ENCODE measurements at places on chromosomes 3 and 15.
A peak's percentile ranks its signal among the peaks of the same experiment; 100 is the strongest.

- no peak for DNase-seq
- peak overlapping the region; percentile 91 for H3K27ac ChIP-seq
- H3K27me3 ChIP-seq = no peaks in the 10 kb centered on the region
- H3K4me3 ChIP-seq = peak overlapping the region; percentile 94
Measured at GRCh38 chr15:67521783-67522568, 1.0 kb downstream of the C15orf61 start.

- peaks cover 47% of the 10 kb centered on the region for H3K36me3 ChIP-seq
- no peak for DNase-seq
Measured at GRCh38 chr3:36904641-36905040, 40.2 kb downstream of the TRANK1 start.

GRCh38 chr15:91302588-91303439 is 202.8 kb downstream of the SV2B start:
- H3K4me3 ChIP-seq = no peak overlapping the region
- peaks cover 67% of the 10 kb centered on the region for H3K27me3 ChIP-seq
- H3K4me1 ChIP-seq = peaks cover 10% of the 10 kb centered on the region
- H3K36me3 ChIP-seq = no peaks in the 10 kb centered on the region
- DNase-seq = peak; percentile 50

- DNase-seq = no peak
- H3K27ac ChIP-seq = no peak overlapping the region
- no peak overlapping the region for H3K4me3 ChIP-seq
- H3K4me1 ChIP-seq = no peaks in the 10 kb centered on the region
- H3K36me3 ChIP-seq = peaks cover 3% of the 10 kb centered on the region
Measured at GRCh38 chr3:123847209-123847608, 36.9 kb downstream of the MYLK start.

DNA sequence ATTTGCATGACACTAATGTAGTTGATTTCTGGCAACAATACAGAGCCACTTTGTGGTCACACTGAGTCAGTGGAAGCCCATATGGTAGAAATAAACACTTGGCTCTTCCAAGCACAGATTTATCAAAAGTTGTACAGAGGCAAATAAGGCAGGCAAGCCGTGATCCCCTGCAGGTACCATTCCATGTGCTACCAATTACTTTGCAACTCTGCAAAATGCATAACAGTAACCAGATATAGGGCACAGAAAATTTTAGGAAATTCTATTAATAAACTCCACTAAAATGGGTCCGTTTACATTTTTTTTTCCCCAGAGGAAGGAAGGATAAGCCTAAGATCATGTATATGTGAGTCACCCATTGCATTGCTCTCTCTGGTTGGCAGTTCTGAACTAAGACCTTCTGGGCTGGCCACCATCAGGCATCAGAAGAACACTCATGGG is 103.1 kb upstream of the PTX3 start:
- H3K27me3 ChIP-seq = no peaks in the 10 kb centered on the region
- H3K27ac ChIP-seq = no peak overlapping the region
- H3K4me1 ChIP-seq = no peaks in the 10 kb centered on the region
- no peak overlapping the region for H3K4me3 ChIP-seq
- DNase-seq = no peak

DNA sequence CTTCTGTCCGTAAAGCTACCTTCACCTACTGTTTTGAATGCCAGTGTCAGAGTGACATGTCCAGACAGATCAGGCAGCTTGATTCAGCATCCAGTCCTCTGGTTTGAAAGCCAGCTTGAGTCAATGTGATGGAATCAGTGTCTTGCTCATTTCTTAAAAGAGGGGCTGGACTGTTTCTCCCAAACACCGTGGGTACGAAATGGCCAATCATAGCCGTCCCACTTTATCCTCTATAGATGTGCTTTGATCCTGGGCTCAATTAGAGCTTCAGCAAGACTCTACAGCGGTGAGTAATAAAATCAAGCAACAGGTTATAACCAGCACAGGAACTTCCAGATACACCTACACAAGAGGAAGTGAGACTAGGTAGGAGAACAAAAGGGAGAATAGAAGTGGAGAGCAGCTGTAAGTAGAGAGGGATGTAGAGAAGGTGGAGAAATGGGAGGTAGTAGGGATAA is 17.0 kb upstream of the OR5K1 start:
- no peak for DNase-seq
- H3K36me3 ChIP-seq = peaks cover 7% of the 10 kb centered on the region
- H3K27ac ChIP-seq = no peak overlapping the region
- peaks cover 15% of the 10 kb centered on the region for H3K4me1 ChIP-seq
- H3K4me3 ChIP-seq = no peak overlapping the region

DNA sequence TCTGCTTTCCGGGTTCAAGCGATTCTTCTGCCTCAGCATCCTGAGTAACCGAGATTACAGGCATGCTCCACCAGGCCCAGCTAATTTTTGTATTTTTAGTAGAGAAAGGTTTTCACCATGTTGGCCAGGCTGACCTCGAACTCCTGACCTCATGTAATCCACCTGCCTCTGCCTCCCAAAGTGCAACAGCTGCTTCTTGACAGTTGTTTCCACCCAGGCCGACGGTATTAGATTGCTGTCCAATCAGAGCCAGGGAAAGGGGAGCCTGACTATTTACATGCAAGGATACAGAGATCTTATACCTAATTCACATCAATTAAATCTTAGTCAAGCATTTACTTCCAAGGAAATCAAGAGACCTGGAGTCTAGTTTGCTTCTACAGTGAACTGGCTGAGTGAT is 4.0 kb upstream of the CAPN3 start:
- DNase-seq = no peak
- H3K27me3 ChIP-seq = no peaks in the 10 kb centered on the region
- H3K36me3 ChIP-seq = peaks cover 14% of the 10 kb centered on the region
- H3K4me3 ChIP-seq = no peak overlapping the region
- H3K4me1 ChIP-seq = no peaks in the 10 kb centered on the region
- H3K27ac ChIP-seq = no peak overlapping the region

DNA sequence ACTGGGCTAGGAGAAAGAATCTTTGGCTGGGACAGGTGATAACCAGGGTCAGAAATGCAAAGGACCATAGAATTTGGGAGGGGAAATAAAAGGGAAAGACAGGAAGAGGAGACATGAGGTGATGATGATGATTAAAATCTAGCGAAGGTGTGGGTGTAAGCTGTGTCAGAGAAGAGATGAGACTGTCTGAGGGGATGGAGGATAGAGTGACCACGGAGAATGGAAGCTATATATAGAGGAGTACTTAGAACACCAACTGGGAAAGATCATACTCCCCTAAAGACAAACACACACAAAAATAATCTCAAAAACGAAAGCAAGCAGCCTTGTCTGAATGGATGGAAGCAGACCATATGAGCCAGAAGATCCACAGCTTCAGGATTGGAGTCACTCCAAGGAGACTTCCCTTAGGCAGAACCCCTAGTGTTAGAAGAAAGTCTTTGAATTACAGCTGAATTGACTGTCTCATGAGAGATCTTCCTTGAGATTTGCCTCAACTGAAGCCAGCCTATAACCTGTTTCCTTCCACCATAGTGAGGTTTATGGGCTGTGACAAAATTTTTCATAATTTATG is 115.2 kb upstream of the DAZL start:
- no peaks in the 10 kb centered on the region for H3K36me3 ChIP-seq
- H3K27ac ChIP-seq = no peak overlapping the region
- no peak for DNase-seq
- H3K4me3 ChIP-seq = no peak overlapping the region

GRCh38 chr15:49466119-49466518 is 43.1 kb downstream of the FGF7 start:
- peaks cover 1% of the 10 kb centered on the region for H3K36me3 ChIP-seq
- H3K4me3 ChIP-seq = no peak overlapping the region

- no peak for DNase-seq
- H3K4me3 ChIP-seq = no peak overlapping the region
- H3K27ac ChIP-seq = no peak overlapping the region
- H3K27me3 ChIP-seq = no peaks in the 10 kb centered on the region
- H3K4me1 ChIP-seq = peaks cover 29% of the 10 kb centered on the region
Measured at GRCh38 chr3:46921871-46922271, 44.4 kb downstream of the PTH1R start.

GRCh38 chr15:66634540-66634939 is 67.5 kb upstream of the SMAD6 start:
- H3K27me3 ChIP-seq = peaks cover 2% of the 10 kb centered on the region
- DNase-seq = no peak
- H3K4me1 ChIP-seq = peaks cover 10% of the 10 kb centered on the region
- no peak overlapping the region for H3K27ac ChIP-seq
- H3K4me3 ChIP-seq = no peak overlapping the region

DNA sequence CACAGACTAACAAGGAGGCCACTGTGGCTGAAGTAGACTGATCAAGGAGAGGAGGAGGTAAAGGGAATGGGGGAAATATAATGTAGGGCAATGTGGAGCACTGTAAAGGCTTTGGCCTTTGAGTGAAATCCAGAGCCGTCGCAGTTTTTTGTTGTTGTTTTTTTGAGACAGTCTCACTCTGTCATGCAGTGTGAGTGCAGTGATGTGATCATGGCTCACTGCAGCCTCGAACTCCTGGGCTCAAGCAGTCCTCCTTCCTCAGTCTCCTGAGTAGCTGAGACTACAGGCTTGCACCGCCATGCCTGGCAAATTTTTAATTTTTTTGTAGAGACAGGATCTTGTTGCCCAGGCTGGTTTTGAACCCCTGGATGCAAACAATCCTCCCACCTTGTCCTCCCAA is 32.2 kb downstream of the PPP4R2 start:
- H3K27me3 ChIP-seq = no peaks in the 10 kb centered on the region
- no peak overlapping the region for H3K4me3 ChIP-seq
- peaks cover 49% of the 10 kb centered on the region for H3K4me1 ChIP-seq
- no peak for DNase-seq

DNA sequence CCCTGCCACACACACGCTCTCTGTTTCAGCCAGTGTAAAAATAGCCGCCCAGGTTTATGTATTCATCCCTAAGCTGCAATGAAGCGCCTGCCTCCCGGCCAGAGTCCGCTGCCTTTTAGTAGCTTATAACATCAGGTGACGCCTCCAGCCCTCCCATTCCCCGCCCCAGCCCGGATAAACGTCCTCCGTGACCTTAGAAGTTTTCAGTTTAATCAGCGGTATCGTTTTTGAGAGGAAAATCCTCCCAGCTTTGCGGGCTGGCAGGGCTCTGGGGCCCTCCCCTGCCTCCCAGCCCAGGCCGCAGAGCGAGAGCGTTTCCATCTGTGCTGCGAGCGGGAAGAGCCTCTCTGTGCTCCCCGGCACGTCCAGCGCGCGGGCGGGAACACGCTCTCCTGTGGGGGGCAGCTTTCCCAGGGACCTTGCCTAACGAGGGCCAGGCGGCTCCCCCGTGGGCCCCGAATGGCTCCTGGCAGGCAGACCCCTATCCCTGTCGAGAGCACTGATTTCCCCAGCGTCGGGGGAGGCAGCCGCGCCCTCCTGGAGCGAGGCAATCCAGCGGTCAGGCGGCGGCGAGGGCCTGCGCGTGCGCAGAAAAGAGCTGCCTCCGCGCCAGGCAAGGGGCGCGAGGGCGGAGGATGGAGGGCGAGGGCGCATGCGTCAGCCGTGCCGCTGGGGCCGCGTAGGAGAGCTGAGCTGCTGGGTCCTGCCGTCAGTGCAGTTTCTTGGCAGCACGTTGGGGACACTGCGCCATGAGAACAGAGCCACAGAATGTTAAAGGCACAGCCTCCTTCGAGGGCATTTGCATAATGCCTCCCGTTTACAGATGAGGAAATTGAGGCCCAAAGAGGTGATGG is 71.1 kb downstream of the CCNL1 start:
- H3K27ac ChIP-seq = peak overlapping the region; percentile 96
- H3K36me3 ChIP-seq = peaks cover 6% of the 10 kb centered on the region
- peak; percentile 97 for DNase-seq
- H3K27me3 ChIP-seq = no peaks in the 10 kb centered on the region

- no peaks in the 10 kb centered on the region for H3K27me3 ChIP-seq
- no peak overlapping the region for H3K27ac ChIP-seq
- H3K36me3 ChIP-seq = no peaks in the 10 kb centered on the region
- H3K4me3 ChIP-seq = no peak overlapping the region
- DNase-seq = no peak
- no peaks in the 10 kb centered on the region for H3K4me1 ChIP-seq
Measured at GRCh38 chr15:26729581-26729980, 43.3 kb downstream of the GABRB3 start.

GRCh38 chr15:99481113-99481950 is 84.5 kb upstream of the MEF2A start:
- H3K27ac ChIP-seq = no peak overlapping the region
- no peak for DNase-seq
- no peak overlapping the region for H3K4me3 ChIP-seq
- H3K27me3 ChIP-seq = peaks cover 34% of the 10 kb centered on the region

DNA sequence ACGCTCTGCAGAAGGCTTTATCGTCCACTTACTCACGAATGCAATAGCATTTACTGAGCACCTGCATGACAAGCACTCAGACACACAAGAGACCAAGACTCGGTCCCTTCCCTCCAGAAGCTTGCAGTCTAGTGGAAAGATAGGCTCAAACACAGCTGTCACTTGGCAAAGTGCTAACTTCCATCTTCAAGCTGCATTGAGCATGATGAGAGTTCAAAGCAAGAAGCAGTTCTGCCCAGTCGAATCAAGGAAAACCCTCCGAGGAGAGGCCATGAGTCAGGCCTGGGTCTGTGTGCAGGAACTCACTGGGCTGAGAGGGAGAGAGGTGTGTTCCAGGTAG is 51.5 kb downstream of the C3orf20 start:
- H3K27me3 ChIP-seq = no peaks in the 10 kb centered on the region
- H3K4me1 ChIP-seq = no peaks in the 10 kb centered on the region
- no peak overlapping the region for H3K4me3 ChIP-seq
- H3K36me3 ChIP-seq = no peaks in the 10 kb centered on the region
- DNase-seq = no peak

GRCh38 chr3:52537726-52538421 is 1.5 kb downstream of the UQCC5 start:
- peaks cover 40% of the 10 kb centered on the region for H3K4me1 ChIP-seq
- peak overlapping the region; percentile 100 for H3K4me3 ChIP-seq
- DNase-seq = peak; percentile 41
- H3K27me3 ChIP-seq = no peaks in the 10 kb centered on the region

DNA sequence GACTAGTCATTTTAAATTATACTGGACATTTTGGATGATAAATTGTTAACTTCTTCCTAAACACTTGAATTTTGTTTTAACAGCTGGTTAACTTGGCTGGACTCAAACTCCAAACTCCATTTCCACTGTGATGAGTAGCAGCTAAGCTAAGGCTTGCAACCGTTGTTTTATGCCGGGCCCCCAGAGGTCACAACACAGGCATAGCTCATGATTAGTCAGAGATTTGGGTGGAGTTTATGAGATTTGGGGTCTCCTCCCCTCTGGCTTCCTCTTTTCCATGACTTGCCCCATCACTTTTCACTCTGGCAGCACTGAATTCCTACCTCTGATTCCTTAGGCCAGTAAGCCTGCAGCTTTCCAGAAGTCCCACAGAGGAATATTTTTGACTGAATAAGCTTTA is 12.8 kb downstream of the THAP10 start:
- H3K36me3 ChIP-seq = no peaks in the 10 kb centered on the region
- no peak for DNase-seq
- H3K27ac ChIP-seq = no peak overlapping the region
- H3K27me3 ChIP-seq = peaks cover 65% of the 10 kb centered on the region

- no peaks in the 10 kb centered on the region for H3K4me1 ChIP-seq
- H3K27me3 ChIP-seq = peaks cover 22% of the 10 kb centered on the region
- DNase-seq = no peak
- H3K27ac ChIP-seq = no peak overlapping the region
- H3K4me3 ChIP-seq = no peak overlapping the region
Measured at GRCh38 chr15:34679291-34679690, 75.5 kb downstream of the GJD2 start.

- DNase-seq = no peak
- H3K4me1 ChIP-seq = no peaks in the 10 kb centered on the region
- no peak overlapping the region for H3K4me3 ChIP-seq
- no peak overlapping the region for H3K27ac ChIP-seq
- H3K36me3 ChIP-seq = no peaks in the 10 kb centered on the region
- H3K27me3 ChIP-seq = no peaks in the 10 kb centered on the region
Measured at GRCh38 chr3:122353215-122353614, 28.2 kb downstream of the CSTA start.
